ENCODE measurements at places on chromosomes 16 and 17.

- no peak for DNase-seq
Measured at GRCh38 chr16:86389566-86390328, 120.6 kb upstream of the FOXF1 start.

DNA sequence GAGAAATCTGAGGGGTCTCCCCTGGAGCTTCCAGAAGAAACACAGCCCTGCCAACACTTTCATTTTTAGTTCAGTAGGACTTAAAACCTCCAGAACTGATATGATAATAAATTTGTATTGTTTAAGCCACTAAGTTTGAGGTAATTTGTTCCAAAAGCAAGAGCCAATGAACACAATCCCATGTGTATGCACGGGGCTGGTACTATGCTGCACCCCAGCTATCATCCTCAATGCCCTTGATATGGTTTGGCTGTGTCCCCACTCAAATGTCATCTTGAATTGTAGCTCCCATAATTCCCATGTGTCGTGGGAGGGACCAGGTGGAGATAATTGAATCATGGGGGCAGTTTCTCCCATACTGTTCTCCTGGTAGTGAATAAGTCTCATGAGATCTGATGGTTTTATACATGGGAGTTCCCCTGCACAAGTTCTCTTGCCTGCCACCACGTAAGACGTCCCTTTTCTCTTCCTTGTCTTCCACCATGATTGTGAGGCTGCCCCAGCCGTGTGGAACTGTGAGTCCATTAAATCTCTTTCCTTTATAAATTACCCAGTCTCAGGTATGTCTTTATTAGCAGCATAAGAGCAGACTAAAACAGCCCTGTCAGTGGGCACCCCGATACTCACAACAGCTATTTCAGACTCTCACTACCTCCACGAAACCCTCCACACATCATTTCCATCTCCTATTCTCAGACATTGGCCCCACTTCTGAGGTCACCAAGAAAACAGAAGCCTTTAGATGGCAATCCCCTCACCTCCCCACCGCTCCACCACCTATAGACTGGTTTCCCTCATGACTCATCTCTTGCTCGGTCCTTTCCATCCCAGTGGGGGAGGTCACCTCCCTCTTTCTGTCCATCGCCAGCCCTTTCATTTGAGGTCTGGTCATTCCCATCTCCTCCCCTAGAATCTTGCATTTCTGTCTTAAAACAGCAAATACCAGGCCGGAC lies 8.9 kb upstream of the CACNG1 start:
- no peak for DNase-seq

DNA sequence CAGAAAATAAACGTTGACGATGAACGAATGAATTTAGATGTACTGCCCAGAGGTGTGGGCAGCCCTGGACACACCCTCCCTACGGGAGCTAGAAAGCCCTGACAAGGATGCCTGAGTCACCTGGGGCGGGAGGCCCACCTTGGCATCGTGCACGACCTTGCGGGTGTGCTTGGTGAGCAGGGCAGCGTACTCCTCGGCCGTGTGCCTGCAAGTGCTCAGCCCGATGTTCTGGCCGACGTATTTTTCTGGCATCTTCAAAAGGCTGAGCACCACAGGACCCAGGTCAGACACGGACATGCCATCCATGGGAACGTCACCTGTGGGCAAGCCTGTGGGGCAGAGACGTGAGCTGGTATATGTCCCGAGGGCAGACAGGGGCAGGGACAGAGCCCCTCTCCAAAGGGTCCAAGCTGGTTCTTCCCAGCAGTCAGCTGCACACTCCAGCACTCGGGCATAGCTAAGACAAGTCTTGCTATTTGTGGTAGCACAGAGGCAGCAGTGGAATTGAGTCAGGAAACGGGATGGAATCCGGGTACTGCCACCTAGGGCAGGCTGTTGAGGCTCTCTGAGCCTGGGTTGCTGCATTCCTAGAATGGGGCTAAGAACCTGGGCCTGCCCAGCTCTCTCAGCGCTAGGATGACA lies 10.8 kb downstream of the NMRAL1 start:
- no peak for DNase-seq

- no peak for DNase-seq
Measured at GRCh38 chr17:29177541-29177870, 2.7 kb downstream of the MYO18A start.

- DNase-seq, result no peak
Measured at GRCh38 chr17:17749025-17749772, 67.9 kb downstream of the RAI1 start.

- DNase-seq, result no peak
Measured at GRCh38 chr17:27631897-27632725, 1.1 kb downstream of the LGALS9 start.

Measured in right renal cortex interstitium (tissue), 3 donors.